ENCODE measurements at places on chromosomes 12 and 14.
A peak's percentile ranks its signal among the peaks of the same experiment; 100 is the strongest.

DNA sequence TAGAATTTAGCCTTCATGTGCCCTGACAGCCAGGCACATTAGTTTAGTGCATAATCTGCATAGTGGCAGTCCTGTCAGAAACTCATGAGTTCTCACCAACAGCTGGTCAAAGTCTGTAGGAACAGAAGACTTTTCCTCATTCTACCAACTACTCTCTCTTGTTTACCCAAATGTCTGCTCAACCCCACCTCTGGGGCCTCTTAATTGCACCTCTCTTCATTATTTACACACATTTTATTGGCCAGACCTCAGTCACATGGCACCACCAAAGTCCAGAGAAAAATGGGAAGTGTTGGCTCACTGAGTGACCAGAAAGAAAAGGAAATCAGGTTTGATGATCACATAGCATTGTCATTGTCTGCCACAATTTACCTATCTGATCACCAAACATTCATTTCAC, 114.6 kb upstream of the PLXNC1 start:
- no peak for DNase-seq

DNA sequence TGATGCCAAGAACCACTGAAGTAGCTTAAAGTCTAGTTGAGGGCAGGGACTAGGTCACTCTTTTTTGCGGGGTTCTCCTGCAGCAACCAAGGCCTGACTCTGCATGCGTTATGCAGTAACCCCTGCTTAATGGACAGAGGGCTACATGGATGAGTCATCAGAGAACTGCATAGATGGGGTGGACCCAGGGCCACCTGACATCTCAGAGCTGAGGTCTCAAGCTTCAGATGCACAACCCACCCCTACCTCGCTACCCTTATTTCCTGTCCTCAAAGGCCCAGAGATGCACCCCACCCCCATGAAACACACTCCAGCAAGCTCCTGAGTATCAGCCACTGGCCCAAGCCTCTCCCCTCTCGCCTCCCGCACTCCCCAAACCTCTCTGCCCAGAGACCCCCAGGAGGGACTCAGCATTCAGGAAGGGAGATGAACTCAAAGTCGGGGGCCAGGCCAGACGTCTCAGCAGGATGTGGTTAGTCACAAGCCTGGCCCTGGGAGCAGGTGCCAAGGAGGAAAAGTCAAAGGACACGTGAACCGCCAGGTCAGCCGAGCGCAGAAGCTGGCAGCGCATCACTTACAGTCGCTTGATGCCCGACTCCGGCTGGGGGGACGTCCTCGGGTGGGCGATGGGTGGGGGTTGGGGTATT, 25.8 kb downstream of the SNRNP35 start:
- DNase-seq = no peak

GRCh38 chr14:68634874-68635595, 157.8 kb downstream of the ZFP36L1 start:
- no peak for DNase-seq

GRCh38 chr12:121003650-121004049, 12.6 kb downstream of the C12orf43 start:
- no peak for DNase-seq

DNA sequence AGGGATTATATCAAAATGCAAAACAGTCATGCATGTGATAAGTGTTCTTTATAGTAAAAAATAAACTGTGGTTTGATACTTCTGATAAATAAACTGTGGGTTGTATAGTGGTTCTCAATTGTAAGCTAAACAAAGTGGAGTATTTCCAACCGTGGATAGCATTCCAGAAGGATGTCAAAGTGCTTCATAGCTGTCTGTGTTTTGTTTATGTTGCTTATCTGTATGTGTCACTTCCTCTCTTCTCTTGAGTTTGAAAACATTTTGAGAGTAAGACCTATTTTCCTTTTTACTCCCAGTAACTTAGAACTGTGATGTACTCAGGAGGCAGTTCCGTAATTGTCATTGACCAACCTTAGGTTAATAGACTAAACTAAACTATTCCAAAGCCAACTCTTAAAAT, 415.8 kb downstream of the TMTC2 start:
- no peak for DNase-seq

GRCh38 chr12:108843187-108843586, 14.2 kb downstream of the SSH1 start:
- no peak for DNase-seq

GRCh38 chr12:116922194-116922897, 11.6 kb downstream of the FBXW8 start:
- DNase-seq = no peak

- DNase-seq = no peak
Observed at GRCh38 chr12:69792533-69792932, 32.5 kb upstream of the MYRFL start.

DNA sequence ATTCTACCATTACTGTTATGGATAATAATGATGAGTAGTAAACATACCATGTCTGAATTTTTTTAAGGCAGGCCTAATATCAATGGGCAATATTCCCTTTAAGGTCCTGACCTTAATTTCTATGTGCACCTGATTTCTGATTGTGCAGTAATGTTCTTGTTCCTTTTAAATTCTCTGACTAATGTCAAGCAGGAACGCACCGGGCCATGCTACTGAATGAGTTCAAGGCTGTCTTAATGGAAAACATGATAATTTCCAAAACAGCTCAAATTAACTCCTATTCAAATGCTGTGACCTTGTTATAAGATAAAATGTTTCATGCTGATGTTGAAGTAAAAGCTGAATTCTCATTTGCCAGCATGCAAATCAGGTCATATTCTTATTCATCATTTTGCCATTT, 6.8 kb downstream of the TAS2R46 start:
- DNase-seq = no peak

DNA sequence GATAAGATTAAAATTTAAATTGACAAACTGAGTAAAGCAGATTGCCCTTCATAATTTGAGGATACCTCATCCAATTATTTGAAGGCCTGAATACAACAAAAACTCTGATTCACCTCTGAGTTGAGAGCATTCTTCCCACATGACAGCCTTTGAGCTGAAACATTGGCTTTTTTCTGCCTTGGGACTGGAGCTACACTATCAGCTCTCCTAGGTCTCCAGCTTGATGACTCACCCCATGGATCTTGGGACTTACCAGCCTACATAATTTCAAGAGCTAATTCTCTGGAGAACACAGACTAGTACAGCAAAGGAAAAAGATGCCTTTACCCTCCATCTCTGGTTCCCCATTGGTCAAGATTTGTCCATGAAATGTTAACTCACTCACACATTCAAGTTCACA, 555.1 kb downstream of the FOXG1 start:
- no peak for DNase-seq

GRCh38 chr12:22350886-22351285, 16.4 kb upstream of the ST8SIA1 start:
- DNase-seq = no peak

GRCh38 chr14:67167420-67168109, 21.7 kb upstream of the GARIN2 start:
- DNase-seq = no peak

DNA sequence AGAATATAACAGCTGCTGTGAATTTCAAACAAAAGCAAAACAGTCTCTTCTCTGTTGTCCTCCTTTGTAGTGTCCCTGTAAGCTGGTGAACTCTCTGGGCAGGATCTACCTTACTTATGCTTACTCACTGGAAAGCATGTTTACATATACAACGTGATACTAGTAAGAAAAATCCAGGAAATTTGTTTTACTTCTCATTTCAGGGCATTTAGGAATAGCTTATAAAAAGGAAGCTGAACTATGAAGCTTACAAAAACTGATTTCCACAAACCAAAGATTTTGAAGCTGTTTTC, 311.0 kb downstream of the NOVA1 start:
- DNase-seq = no peak

DNA sequence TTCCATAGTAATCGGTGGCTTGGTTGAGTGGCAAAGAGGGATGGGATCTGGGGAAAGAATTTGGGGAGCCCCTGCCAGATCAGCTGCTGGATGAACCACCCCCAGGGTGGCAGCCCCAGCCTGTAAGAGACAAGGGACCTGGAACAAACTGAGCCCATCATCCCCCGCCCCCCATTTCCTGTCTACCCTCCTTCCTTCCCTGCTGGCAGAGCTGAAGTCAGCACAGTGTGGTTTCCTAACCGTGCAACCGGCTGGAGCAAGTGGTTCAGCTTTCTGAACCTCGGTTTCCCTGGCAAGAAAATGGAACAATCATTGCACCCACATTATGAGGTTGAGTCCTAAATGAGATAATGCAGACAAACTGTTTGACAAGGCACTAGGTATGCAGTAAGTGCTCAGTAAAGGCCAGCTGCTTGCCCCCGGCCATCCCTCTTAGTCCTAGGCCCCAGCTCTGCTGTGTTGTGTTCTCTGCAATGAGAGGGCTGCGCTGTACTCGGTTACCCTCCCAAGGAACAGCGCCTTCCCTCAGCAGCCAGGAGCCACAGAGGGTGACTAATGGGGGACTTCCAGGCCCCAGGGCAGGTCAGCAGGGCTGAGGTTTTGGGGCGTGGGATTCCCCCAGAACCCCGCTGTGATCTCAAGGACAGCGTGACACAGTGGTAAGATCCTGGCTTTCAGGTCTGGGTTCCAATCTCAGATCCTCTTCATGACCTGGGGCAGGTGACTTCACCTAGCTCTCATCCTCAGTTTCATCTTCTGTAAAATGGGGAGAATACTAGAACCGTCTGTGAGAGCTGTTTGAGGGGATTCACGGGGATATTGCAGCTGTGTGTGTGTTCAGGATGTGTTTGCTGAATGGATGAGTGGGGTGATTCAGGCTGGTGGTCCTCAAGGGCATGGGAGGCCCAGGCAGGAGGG, 16.5 kb downstream of the SELPLG start:
- no peak for DNase-seq

DNA sequence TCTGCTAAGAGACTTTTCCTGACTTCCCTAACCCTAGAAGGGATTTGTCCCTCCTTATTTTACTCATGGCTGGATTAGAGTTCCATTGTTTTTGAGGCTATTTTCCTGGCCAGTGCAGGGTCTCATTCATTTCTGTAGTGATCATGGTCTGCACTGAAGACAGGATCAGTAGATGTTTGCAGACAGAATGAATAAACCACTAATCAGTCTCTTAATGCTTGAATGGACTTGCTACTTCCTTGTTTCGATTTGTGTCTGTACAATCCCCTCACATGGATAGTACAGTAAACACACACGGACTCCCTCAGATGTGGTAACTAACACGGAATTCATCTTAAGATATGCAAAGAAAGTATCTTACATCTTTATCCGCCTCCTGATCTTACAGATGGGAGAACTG, 102.6 kb upstream of the PRB2 start:
- no peak for DNase-seq

GRCh38 chr14:23183479-23183878, at the start of gene SLC7A8:
SLC7A8 (minus strand) TSS chr14:23183660; CDS start chr14:23182914, 746 bp downstream.
- DNase-seq = no peak

DNA sequence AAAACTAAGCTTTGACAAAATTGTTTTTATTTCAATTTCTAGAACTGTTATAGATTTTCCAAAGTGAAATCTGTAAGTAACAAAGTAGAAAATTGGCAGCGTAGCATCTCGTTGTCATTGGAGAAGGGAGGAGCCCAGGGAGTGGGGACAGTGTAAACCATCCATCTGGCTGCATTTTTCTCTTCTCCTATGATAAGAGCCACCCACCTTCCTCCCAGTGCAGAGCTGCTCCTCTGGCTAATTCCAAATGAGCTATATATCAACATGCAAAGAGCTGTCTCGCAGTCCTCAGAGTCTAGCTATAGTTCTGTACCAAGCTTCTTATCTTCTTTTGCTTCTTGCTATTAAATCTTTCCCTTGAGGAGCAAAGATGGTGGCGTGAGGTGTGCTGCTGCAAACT, 56.6 kb downstream of the SCN8A start:
- no peak for DNase-seq

DNA sequence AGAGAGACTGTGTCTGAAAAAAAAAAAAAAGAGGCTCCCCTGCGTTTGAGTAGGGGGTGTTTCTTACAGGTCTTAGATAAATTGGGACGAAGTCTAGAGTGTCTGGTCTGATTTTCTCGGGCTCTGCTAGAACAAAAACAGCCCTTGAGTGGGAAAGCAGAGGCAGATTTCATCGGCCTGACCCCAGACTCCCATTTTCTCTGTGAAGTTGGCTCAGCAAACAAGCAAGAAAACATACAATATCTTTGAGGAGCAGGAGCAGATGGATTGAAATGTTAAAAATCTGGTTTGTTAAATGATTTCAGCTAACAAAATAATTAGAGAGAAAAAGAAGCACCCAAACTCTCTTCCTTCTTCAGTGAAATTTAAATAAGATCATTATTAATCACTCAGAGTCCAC, 44.1 kb downstream of the DERA start:
- DNase-seq = no peak

GRCh38 chr12:19140381-19141236, 11.1 kb downstream of the PLEKHA5 start:
- no peak for DNase-seq

- DNase-seq = no peak
Observed at GRCh38 chr12:9064815-9065606, 50.7 kb downstream of the A2M start.

GRCh38 chr14:33282331-33283230, 343.9 kb downstream of the NPAS3 start:
- no peak for DNase-seq

GRCh38 chr12:3641428-3642018, 111.4 kb downstream of the CRACR2A start:
- peak; percentile 67 for DNase-seq

- DNase-seq = no peak
Observed at GRCh38 chr12:80498059-80498728, 54.2 kb downstream of the PTPRQ start.

- DNase-seq = no peak
Observed at GRCh38 chr12:12503384-12504078, 59.1 kb downstream of the DUSP16 start.

GRCh38 chr12:2813214-2814185, 1.0 kb downstream of the ITFG2 start:
- no peak for DNase-seq

GRCh38 chr14:104659764-104660523, 29.5 kb upstream of the INF2 start:
- DNase-seq = no peak

DNA sequence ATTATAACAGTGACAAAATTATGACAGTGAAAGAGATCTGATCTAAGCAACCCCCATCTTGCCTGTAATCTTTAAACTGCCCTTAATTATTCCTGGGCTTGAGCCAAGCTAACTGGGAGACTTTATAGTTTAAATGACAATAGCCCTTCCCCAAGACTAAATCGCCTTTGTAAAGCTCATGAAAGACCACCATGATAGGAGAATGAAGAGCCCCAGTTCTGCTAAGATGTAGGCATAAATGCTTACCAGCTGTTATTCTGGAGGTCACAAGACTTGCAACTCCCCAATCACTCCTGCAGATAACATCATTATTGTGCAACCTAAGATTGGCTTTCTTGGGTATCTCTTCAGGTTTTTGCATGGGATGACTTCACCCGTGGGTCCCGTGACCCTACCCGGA, 599.7 kb downstream of the KCNH5 start:
- no peak for DNase-seq

- DNase-seq = no peak
Observed at GRCh38 chr12:68139001-68139400, 20.5 kb downstream of the IFNG start.

GRCh38 chr12:110858848-110859247, 12.1 kb downstream of the CCDC63 start:
- no peak for DNase-seq

- no peak for DNase-seq
Observed at GRCh38 chr14:28303248-28303647, 463.3 kb upstream of the FOXG1 start.

- DNase-seq = no peak
Observed at GRCh38 chr12:57850854-57851430, 4.4 kb upstream of the CTDSP2 start.

All from smooth muscle cell of the brain vasculature (primary cell).